ENCODE measurements at places on chromosomes 1 and 21.

DNA sequence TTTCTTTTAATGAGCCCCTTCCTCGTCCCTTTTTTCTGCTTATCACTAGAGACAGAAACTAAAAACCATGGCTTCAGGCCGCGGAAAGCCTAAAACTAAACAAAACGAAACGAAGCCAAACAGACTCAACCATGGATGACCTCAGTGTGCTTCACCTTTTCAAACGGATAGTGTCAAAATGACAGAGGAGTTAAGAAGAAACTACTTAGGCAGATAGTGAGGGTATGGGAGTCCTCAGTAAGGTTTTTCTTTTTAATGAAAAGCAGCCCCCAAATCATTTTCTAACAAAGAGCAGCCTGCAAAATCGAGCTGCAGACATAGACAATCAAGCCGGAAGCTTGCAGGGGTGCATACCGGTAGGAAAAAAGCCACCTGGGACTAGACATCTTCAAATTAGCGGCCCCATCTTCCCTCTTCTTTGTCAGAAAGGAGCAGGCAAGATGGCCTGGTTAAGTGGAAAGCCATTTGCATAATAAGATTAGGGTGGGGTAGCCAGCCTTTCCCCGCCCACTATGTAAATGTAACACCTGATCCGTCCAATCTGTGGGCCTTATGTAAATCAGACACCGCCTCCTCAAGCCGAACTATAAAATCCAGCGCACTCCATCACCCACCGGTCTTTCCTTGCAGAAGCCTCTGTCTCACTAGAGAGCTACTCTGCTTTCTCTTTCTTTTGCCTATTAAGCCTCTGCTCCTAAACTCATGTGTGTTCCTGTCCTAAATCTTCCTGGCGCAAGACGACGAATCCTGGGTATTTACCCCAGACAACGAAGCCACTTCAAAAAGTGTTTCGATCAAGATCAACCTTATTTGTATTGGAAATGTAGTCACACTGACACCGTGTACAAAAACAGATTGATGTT lies 6.2 kb upstream of the ERO1B start:
- DNase-seq = no peak

GRCh38 chr1:218948446-218948845 lies 225.2 kb upstream of the LYPLAL1 start:
- DNase-seq = no peak

DNA sequence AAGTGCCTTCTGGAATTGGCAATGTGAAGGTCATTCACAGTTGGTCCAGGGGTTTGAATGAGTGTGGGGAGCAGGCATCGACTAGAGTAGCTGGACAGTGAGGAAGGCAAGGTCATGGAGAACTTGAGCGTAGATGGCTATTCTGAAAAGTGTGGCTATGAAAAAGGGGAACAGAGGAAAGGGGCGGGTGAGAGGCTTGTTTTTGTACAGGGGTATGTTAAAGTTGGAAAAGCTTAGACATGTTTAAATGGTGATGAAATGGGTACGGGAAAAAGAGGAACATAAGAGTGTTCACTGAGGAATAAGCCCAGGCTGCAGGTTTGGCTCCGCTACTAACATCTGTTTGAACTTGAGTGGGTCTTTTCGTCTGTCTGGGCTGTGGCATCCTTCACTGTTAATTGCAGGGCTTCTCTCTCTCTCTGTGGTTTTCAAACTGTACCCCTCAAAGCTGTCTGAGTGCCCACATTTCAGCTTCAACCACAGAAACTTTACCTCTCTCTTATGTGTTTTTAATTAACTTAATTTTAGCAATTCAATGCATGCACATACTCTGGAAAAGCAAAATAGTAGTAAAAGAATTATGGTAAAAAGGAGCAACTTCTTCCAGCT lies 70.8 kb upstream of the COA6 start:
- no peak for DNase-seq

DNA sequence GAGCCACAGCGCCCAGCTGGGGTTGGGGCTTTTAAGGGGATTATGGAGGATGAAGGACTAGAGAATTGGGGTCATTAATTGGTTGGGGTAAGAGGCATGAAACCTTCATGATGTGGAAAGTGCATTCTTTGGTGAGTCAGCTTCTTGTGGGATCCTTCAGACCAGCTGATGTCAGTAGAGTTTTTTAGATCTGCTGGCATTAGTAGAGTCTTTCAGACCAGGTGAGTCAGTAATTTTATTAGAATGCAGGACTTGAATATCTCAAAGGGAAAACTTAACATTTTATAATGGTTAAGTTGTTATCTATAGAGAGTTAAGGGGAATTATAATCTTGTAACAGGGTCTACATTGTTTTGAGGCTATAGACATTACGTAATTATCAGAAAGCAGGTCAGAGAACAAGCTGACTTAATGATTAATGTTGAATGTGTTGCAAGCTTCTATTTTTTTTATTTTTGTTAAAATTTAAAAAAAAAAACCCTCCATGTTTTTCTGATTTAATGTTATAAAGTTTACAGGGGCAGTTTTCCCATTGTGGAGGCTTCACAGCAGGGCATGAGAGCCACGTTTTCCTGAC lies 160.9 kb upstream of the FMN2 start:
- no peak for DNase-seq
